Fibroblast of upper back skin (primary cell): ENCODE measurements at places on chromosomes 1 and 21.

DNA sequence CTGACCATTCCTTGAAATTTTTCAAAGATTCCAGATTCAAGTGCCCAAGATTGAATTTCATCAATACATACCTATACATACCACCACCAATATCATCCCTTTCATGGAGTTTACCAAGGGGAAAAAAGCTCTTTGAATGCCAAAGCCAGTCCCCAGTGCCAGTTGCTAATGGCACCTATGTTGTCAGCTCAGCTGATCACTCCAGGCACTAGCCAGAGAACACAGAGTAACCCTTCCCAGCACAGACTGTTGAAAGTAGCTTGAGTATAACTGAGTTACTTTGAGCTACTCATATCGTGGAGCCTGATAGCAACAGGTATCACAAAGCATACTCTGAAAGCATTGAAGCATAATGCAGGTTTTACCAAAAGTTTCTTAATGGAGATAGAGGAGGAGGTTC, 133.9 kb upstream of the NFIA start:
- DNase-seq: no peak

DNA sequence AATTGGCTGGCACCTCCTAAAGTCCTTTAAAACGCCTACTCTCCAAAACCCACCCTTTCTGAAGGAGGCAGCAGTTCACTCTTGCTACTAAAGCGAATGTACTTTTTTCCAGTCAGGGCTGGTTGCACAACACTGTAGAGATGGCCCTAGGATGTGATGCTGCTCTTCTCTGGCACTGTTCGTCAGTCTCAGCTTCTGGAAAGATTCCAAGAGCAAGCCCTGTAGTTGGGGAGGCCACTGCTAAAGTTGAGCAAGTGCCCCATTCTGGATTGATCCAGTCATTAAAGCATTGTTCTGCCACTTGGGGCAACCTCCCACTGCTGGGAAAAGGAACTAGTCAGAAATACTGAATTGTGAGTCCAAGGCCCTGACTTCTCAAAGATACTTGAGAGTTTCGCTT, 28.5 kb upstream of the KCNQ4 start:
- no peak for DNase-seq

DNA sequence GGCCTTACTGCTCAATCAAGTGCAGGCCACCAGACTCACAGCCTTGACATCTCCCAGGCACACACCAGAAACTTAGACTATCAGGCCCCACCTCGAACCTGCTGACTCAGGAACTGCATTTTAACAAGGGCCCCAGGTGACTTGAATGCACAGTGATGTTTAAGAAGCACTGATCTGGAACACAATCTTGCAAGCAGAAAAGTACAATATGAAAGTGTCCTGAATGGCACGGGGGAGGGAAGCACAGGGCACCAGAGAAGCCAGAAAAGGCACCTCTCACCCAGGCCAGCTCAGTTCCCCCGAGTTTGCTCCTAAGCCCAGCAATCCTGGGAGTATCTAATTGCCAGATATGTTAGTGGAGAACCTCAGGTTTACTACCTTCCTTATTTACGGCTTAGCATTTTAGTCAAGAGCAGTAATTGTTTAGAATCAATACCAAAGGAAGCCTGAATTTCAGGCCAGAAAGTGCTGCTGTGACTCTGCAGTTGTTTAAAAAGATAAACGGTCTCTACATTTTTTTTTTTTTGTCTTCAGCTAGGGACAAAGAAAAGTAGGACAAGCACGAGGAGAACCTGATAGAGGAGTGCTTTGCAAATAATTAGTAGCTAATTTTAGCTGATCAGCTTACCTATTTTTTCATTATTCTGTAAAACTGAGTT, 50.9 kb upstream of the CDC42BPA start:
- DNase-seq: no peak

GRCh38 chr1:244968881-244969280, 104.5 kb upstream of the HNRNPU start:
- DNase-seq: no peak

- DNase-seq: peak; percentile 14
These were observed 247.0 kb downstream of the KCNT2 start for GRCh38 chr1:196361112-196361714.

GRCh38 chr1:159171254-159171687, at the start of gene CADM3:
TSS of gene CADM3 (plus strand) at chr1:159171615. CDS start at chr1:159171766, 151 bp downstream.
- DNase-seq: no peak

GRCh38 chr1:11927866-11928592, 1.8 kb upstream of the KIAA2013 start:
- no peak for DNase-seq

DNA sequence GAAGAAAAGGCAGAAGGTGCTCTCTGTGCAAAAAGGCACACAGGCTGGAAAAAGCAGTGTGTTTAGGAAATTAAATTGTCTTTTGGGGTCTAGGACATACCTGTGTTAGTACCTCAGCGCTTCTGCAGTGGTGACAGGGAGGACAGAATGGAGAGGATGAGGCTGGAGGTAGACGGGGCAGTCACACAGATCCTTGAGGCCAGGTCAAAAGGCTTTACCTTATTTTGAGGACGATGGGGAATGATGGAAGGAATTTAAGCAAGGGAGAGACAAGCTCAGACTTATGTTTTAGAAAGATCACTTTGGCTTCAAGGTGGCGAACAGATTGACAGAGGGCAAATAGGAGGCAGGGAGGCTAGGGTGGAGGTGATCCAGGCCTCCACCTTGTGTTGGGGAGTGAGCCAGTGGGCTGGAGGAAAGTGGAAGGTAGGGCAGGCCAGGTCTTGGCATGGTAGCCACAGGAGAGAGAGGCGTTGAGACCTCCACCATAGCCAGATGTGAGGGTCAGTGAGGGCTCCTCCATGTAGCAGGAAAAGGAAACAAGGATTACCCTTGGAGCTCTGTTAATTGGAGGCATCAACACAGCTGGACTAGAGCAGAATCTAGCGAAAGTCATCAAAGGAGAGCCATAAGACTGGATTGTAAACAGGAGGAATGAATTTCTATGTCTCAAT, 4.2 kb downstream of the CYP4B1 start:
- DNase-seq: no peak

DNA sequence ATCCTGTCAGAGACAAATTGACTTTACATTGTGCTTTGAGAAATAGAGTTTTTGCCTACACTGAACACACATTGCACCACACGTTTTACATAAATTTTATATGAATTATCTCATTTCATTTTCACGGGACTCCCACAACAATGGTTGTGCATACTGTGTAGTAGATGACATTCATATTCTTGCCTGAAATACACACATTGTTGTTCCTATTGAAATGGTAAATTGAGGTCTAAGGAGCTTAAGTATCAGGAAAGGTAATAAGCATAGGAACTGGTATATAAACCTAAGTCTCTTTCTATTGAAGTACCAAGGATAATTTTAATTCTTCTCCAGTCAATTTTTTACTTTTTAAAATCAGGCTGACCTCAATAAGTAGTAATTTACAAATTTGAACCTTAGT, 473.7 kb upstream of the DEPDC1 start:
- no peak for DNase-seq

- peak; percentile 28 for DNase-seq
These were observed 59.8 kb downstream of the IL12RB2 start for GRCh38 chr1:67367370-67368045.

DNA sequence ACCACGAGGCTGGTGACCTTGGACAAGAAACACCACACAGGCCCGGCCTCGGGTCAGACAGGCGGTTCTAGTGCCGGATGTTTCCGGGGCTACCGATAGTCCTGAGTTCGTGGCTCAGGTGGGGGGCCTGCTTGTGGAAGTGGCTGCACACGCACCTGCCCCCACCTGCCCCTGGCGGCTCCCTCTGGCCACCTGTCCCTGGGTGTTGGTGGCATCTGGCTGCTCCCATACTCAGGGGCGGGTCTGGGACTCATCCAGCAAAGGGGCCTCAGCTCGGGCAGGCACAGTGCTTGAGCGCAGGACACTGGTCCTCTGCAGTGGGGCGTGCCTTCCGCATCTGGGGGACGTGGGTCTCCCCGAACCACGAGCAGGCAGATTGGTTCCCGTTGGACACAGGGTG, 33.6 kb downstream of the TP73 start:
- no peak for DNase-seq

- DNase-seq: peak; percentile 60
These were observed 494.6 kb downstream of the NEGR1 start for GRCh38 chr1:71787699-71788098.

DNA sequence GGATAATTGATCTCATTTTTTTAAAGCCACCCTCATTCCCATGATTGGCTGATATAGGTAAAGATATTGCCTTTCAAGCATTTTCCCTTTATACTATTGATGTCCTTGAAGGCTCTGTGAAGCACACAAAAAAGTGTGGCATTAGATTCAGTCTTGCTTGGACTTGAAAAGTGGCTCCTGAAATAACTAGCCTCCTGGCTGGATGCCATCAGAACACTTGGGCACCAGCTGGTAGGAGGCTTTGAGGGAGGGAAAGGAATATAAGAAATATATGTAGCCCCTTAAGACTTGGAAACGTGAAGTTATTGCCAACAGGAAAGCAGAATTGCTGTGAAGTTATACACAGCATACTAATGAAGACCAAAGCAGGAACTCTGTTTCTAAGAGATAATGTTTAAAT, 14.1 kb downstream of the MTR start:
- no peak for DNase-seq

GRCh38 chr1:162007466-162007865, 16.2 kb downstream of the OLFML2B start:
- no peak for DNase-seq

GRCh38 chr1:54002544-54003248, 15.3 kb downstream of the LDLRAD1 start:
- DNase-seq: no peak

- DNase-seq: no peak
These were observed 43.7 kb downstream of the BTBD8 start for GRCh38 chr1:92123868-92124267.

GRCh38 chr1:15094719-15095495, 58.6 kb upstream of the TMEM51 start:
- no peak for DNase-seq

- DNase-seq: no peak
These were observed 521.1 kb upstream of the BEND5 start for GRCh38 chr1:49297783-49298182.

GRCh38 chr1:53075761-53076163, 13.7 kb downstream of the PODN start:
- no peak for DNase-seq

DNA sequence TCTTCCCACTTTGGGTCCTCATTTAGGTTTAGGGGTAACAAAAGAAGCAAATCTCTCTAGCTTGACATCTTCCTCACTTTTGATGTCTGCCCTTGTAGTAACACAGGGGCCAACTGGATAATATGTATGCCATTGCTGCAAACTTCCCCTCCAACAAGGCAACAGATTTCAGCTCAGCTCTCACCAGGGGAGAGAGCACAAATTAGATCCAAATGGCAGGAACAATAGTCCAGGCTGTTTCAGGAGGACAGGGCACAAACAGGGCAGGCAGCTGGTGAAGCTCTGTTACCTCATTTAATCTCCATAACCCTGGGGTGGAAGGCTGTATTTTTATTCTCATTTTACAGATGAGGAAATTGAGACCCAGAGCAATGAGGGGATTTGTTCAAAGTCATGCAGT, 4.3 kb upstream of the PIK3R3 start:
- DNase-seq: no peak

DNA sequence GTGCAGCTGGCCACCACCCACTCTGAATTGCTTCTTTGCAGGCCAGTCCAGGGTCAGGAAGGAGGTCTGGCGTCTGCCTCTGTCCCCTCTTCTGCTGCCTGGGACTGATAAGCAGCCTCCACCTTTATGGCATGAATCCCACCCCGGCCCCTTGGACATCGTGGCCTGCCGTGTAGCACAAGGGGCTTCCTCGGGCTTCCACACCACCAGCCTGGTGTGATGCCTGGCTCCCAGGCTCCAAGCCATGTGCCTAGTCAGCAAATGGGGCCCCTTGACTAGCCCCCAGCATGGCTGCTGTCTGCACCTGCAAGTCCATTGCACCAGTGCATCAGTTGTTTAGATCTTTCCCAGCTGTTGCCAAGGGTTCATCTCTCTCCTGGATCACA, 9.9 kb upstream of the ARF1 start:
- no peak for DNase-seq

DNA sequence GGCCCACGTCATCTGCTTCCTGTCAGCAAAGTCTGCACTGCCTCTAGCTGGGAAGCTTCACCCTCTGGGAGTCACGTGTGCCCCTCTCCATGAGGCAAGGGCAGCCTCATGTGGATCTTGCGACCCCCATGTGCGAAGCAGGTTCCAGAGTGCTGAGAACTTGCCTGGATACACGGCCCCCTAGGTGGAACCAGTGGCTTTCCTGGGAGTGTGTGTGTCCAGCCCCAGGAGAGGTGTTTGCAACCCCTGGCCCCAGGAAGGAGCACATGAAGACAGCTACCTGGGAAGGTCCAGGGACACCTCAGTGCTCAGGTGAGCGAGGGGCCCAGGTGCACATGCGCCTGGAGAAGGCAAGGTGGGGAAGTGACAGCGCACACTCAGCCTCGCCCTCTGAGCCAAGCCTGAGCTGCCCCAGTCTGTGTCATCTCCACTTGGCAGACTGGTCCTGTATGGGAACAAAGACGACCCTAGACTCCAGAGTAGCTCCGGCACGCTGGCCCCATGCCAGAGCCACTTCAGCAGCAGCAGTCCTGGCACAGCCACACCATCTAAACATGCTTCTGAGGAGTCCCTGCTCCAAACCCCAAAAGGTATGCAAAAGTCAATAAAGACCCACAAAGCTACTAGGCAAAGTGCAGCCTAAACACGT, 8.9 kb downstream of the LSS start:
- DNase-seq: no peak

DNA sequence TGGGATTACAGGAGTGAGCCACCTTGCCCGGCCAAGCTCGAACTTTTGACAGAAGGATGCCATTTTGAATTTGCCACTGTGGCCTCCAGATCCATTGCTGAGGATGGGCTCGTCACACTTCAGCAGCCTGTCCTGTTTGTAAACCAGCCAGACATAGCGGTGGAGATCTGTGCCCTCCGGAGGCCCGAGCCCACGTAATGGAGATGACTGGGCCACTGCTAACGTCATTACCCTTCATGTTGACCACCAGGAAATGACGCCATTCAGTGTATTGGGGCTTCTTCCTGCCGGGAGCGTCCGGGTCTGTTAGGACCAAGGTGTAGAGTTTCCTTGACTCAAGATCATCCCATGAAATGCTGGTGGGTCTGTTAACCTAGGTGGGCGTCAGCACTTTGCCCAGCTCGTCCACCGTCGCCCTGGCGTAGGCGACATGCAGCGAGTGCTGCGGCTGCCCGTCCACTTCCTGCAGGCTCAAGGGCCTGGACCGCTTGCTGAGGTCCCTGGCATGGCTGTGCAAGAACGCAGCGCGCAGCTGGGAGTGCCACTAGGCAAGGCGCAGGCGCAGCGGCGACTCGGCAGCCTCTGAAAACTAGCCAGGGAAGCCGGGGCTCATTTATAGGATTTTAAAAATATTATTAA, 40.8 kb downstream of the PTPRC start:
- DNase-seq: no peak
